ENCODE measurements at places on chromosomes 1 and 21.

DNA sequence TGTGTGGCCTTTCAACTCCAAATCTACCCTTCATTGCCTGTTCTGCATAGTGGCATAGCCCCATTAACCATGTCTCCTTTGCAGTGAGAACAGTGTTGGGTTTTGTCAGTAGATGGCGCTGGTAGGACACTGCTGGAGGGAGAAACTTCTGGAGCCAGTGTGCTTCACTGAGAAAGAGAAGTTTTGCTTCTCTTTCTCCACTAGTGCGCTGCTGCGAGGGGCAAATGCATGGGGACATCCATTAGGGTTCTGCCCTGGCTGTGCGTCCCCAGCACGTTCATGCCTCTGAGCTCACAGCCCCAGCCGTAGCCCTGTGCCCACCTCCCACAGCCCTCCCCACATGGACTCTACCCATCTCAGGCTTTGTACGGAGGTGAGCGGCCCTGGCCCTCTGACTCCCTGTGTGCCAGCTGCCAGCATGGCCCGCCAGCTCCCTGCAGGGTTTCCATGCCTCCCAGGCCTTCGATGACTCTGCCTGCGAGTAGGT lies 53.1 kb downstream of the RIMS3 start:
- DNase-seq, result peak; percentile 33

DNA sequence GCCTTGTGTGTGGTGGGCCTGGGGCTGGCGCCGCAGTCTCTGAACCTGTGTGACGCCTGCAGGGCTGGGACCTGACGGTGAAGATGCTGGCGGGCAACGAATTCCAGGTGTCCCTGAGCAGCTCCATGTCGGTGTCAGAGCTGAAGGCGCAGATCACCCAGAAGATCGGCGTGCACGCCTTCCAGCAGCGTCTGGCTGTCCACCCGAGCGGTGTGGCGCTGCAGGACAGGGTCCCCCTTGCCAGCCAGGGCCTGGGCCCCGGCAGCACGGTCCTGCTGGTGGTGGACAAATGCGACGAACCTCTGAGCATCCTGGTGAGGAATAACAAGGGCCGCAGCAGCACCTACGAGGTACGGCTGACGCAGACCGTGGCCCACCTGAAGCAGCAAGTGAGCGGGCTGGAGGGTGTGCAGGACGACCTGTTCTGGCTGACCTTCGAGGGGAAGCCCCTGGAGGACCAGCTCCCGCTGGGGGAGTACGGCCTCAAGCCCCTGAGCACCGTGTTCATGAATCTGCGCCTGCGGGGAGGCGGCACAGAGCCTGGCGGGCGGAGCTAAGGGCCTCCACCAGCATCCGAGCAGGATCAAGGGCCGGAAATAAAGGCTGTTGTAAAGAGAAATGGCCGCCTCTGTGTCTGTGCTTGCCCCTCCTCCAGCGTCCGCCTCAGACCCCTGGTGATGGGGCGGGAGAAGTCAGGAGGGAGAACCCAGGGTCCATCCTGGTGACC lies 788 bp downstream of the ISG15 start:
- DNase-seq, result no peak

GRCh38 chr1:225378880-225379279 lies 49.0 kb downstream of the LBR start:
- no peak for DNase-seq

GRCh38 chr1:94061513-94062443 lies 59.2 kb downstream of the ABCA4 start:
- DNase-seq, result peak; percentile 77

- no peak for DNase-seq
Observed at GRCh38 chr1:245388687-245389086, 233.9 kb downstream of the KIF26B start.

DNA sequence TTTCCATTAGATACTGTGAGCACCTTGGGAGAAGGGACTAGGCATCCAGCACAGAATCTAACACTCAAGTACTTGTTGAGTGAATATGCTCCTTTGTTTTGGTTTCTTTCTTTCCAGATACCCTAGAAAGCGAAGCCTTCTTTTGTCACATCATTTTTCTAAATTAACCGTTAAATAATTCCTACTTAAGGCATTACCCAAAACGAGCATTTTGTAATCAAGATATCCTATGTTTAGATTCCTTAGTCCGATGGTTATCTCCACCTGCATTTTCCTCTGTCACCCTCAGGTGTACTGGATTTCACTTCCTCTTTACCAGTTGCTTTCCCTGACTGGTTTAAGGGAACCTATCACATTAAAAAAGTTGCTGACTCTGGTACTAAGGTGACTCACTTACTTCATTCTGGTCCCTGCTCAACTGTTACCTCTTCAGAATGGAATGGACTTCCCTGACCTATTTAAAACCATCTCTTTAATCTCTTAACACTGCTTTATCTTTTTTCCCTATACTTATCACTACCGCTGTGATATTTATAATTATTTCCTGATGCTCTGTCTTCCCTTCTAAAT lies 3.2 kb downstream of the B3GALNT2 start:
- DNase-seq, result no peak

- DNase-seq, result peak; percentile 94
Observed at GRCh38 chr1:22052115-22053016, at the start of gene CDC42. TSS of gene CDC42 (plus strand) at chr1:22052709. CDS start at chr1:22078479, 25,770 bp downstream.

- no peak for DNase-seq
Observed at GRCh38 chr1:143680304-143680703, 291.5 kb downstream of the FAM72C start.

DNA sequence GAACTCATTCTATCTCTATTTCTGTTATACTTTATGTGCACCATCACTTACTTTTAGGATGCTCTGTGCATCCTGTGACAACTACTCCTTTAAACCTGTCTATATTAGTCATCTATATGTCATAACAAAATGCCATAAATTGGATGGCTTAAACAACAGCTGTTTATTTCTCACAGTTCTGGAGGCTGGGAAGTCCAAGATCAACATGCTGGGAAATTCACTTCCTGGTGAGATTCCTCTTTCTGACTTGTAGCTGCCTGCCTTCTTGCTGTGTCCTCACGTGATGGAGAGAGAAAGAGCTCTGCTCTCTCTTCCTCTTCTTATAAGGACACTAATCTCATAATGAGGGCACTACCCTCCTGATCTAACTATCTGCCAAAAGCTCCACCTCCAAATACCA lies 62.3 kb upstream of the RCOR3 start:
- no peak for DNase-seq

- no peak for DNase-seq
Observed at GRCh38 chr1:227540170-227541098, 22.9 kb upstream of the ZNF678 start.

DNA sequence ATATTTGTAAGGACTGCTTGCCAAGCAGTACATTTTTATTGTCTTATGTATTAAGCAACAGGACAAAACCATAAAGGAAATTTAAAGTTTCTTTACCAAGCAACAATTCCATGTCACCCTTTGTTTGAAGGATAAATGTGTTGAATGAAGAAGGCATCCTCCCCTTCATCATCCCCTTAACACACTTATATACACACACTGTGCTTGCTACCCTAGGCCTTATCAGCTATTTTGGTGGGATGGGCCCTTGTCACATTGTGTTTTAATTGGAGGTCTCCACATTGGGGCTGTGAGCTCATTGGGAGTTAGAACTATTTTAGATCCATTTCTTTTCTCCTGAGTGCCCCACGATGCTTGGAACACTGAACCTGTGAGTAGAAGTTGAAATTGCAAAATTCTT lies 1.9 kb downstream of the VANGL1 start:
- DNase-seq, result no peak

- DNase-seq, result no peak
Observed at GRCh38 chr1:12480748-12481362, 137.2 kb downstream of the DHRS3 start.

DNA sequence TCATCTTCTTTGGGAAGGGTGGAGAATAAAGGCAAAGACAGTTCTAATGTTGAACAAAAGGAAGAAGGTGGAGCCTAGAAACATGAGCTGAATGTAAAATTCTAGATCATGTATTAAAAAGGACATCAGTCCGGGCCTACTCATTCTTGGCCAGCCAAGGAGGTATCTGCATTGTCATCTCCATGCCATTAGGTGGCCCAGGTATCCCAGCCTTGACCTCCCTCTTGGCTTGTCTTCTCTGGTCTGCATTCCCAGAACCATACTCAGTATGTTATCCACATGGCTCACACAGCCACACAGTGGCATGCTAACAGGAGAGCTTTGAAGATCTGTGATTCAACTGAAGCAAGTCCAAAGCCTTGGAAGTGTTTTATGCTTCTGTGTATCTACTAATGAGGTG lies 369.8 kb upstream of the KAZN start:
- DNase-seq, result no peak

- no peak for DNase-seq
Observed at GRCh38 chr1:229836324-229836723, 210.3 kb downstream of the URB2 start.

DNA sequence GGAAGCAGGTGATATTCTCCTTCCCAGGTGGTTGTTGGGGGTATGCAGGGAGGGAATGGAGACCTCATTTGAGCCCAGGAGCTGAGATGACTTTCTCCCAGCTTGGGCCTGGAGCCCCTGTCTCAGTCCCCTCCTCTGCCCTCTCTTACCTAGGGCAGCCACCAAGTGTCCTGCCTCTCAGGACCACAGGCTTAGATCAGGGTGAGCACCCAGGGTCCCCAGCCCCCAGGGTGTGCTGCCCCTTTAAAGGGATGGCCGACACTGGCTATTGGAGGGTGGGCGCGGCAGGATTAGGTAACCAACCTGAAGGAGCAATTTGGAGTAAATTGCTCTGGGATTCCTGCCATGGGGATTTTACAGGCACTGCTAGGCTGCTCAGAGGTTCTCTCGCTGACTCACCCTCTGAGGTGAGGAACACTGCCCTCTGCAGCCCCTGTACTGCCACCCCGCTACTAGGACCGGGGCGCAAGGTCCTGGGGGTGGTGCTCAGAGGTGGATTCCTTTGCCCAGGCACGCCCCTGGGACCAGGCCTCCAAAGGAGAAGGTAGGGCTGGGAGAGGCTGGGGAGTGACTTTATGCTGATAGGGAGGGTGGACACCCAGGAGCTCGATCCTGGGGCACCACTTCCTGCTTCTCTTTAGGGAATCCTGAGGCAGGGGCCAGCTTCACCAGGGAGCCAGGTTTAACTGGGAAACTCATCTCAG lies 1.5 kb downstream of the RPS6KA1 start:
- DNase-seq, result peak; percentile 34

DNA sequence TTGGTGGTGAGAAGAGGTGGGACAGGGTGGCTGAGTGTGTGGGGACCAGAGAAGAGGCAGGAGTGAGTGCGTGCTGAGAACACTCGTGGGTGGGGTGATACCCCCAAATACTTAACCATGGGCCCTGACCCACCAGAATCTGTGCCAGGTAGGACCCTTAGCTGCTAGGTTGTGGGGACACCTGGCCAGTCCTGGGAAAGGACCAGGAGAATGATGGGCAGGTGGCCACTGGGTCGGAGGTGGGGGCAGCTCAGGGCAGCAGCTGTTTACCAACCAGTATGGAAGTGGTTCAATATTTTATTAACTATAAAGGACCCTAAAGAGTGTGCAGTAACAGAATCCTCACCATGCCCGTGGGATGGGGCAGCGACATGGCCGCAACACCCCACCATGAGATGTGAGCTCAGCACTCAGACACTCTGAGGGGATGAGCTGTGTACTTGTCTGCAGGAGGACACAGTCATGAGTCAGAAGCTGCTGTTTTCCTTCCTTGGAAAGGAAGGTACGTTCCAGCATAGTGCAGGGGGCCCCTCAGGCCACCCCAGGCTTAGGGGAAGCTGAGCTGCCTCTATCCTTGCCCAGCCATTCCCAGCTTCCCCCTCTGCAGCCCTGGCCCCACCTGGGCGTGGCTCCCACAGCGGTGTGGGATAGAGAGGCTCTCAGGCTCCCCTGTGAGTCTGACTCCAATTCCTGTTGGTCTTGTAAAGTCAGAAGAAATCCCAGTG lies 25.4 kb downstream of the TEX35 start:
- no peak for DNase-seq

- no peak for DNase-seq
Observed at GRCh38 chr1:186736971-186737685, 56.9 kb upstream of the PTGS2 start.

GRCh38 chr1:206960676-206961386 lies 9.4 kb downstream of the FCAMR start:
- DNase-seq, result no peak

DNA sequence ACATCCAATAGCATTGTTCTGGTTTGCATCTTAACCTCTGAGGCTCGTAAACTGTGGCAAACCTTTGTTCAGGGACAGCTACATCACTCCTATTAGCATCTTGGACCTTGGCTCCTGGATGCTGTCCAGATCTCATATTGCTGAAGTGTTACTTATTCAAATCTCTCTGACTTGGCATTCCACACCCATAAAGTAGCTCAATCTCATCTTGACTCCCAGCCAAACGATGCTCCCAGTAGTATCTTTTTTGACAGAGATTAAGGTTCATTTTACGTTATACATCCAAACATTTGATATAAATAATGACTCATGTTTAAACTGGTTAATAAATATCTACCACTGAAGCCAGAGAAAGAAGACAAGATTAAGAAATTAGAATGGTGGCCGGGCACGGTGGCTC lies 4.4 kb upstream of the FLVCR1 start:
- DNase-seq, result no peak

- DNase-seq, result no peak
Observed at GRCh38 chr1:98103617-98104285, 182.9 kb upstream of the DPYD start.

- DNase-seq, result no peak
Observed at GRCh38 chr1:208242941-208243526, 1.1 kb downstream of the PLXNA2 start.

DNA sequence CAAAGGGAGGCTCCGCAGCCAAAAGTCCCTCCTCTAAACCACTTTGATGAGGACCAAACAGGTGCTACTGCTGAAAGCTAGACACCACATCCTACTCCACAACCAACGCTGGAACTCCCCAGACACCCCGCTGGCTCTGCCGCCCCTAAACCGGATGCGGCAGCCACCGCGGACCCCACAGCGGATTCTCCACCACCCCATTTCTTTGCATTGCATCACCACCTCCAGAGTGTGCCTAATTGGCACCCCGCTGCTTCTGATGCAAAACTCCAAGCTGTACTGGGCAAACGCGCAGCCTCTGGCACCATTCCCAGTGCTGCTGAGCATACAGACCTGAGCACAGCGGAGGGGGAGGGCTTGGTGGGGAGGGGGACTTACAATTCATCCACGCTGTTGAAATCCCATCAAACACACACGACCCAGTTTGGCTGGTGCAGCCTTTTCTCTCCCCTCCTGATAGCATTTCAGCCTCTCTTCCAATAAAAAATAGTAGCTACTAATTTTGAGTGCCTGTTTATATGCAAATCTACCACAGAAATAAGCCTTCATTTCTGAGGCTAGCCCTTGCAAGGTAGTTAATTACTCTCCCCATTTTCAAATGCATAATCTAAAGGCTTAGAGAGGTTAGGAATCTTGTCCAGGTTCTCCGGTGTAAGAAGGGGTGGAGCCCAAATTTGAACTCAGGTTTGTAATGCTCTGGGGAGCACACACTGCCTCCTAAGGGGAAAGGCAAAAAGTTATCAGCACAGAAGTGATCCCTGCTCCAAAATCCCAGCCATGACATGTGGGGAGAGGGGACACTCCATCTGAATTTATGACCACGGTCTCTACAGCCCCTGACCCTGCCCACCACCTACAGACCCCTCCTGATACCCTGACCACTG lies 12.2 kb upstream of the RGS16 start:
- DNase-seq, result peak; percentile 48

GRCh38 chr1:14615549-14616218 lies 17.2 kb downstream of the KAZN start:
- no peak for DNase-seq
